Right atrium auricular region (tissue), 2 donors: ENCODE measurements at places on chromosomes 3 and 15. TPM values are rescaled to one million over a fixed set of nuclear protein-coding genes. Genes with fewer than 3 reads are reported as not detected.

DNA sequence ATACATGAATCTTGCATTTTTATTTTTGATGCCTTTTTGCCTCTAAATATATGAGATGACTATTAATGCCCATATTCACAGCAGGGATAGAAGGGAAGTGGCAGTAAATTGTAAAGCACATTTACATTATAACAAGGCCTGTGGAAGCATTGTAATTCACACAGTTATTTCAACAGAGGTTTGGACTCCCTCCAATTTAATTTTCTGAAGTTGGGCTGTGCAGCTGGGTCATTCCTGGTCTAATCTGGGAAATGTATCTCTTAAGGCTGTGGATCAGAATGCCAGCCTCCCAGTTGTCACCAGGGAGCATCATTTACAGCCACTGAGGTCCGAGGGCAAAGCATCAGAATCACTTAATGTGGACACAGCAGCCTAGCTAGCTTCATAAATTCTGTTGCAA is 434.5 kb downstream of the MFSD1 start:
- no peaks in the 10 kb centered on the region for H3K4me1 ChIP-seq
- H3K36me3 ChIP-seq, result no peaks in the 10 kb centered on the region
- no peak overlapping the region for H3K4me3 ChIP-seq
- no peak for DNase-seq
- no peak overlapping the region for H3K27ac ChIP-seq

SCAANT1 gene
- total RNA-seq, result not detected

GCNT3 gene
- not detected for total RNA-seq

GNAI2 gene
- total RNA-seq, result 127 TPM

MYZAP gene
- total RNA-seq, result 305 TPM

TRIM71 gene
- not detected for total RNA-seq

DNA sequence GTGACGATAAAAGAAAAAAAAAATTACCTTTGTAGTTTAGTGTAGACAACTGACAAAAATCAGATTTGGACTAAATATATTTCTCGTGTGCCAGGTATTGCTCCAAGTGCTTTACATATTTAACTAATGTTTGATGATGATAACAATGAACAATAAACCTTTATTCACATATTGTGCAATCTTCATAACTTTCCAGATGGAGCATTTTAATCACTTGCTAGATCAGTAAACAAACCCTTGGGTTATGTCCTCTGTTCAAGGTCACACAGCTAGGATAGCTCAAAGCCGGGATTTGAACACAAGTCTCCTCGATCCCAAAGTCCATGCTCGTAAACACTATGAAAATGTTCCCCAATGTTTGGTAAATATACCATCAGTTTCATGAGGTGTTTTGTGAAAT is 14.5 kb downstream of the NCEH1 start:
- H3K4me1 ChIP-seq, result no peaks in the 10 kb centered on the region
- H3K27me3 ChIP-seq, result no peaks in the 10 kb centered on the region
- no peak overlapping the region for H3K4me3 ChIP-seq
- no peak overlapping the region for H3K27ac ChIP-seq
- no peaks in the 10 kb centered on the region for H3K36me3 ChIP-seq
- DNase-seq, result no peak

STRA6 gene
- 0.22 TPM for total RNA-seq

KLHL40 gene
- 0.63 TPM for total RNA-seq

GRCh38 chr3:190644035-190644434 is 130.2 kb downstream of the IL1RAP start:
- no peak overlapping the region for H3K4me3 ChIP-seq
- no peak for DNase-seq
- no peaks in the 10 kb centered on the region for H3K36me3 ChIP-seq
- no peak overlapping the region for H3K27ac ChIP-seq
- H3K27me3 ChIP-seq, result no peaks in the 10 kb centered on the region

- H3K4me3 ChIP-seq, result no peak overlapping the region
- DNase-seq, result peak; percentile 66
- peak overlapping the region; percentile 58 for H3K27ac ChIP-seq
- no peaks in the 10 kb centered on the region for H3K36me3 ChIP-seq
- H3K4me1 ChIP-seq, result peaks cover 27% of the 10 kb centered on the region
Observed at GRCh38 chr3:184716622-184717398, 4.9 kb upstream of the MAGEF1 start.

CHST13 gene
- total RNA-seq, result not detected

GRCh38 chr3:195715134-195715533 is 5.6 kb upstream of the MUC20 start:
- no peak for DNase-seq
- H3K27ac ChIP-seq, result no peak overlapping the region
- H3K27me3 ChIP-seq, result no peaks in the 10 kb centered on the region
- H3K4me1 ChIP-seq, result no peaks in the 10 kb centered on the region
- peaks cover 35% of the 10 kb centered on the region for H3K36me3 ChIP-seq

- H3K27ac ChIP-seq, result no peak overlapping the region
- H3K36me3 ChIP-seq, result no peaks in the 10 kb centered on the region
- no peaks in the 10 kb centered on the region for H3K4me1 ChIP-seq
- DNase-seq, result no peak
- no peak overlapping the region for H3K4me3 ChIP-seq
Observed at GRCh38 chr15:33506781-33507296, 196.1 kb downstream of the RYR3 start.

C3orf80 gene
- 0.28 TPM for total RNA-seq

GOLGA6L7 gene
- not detected for total RNA-seq

DNA sequence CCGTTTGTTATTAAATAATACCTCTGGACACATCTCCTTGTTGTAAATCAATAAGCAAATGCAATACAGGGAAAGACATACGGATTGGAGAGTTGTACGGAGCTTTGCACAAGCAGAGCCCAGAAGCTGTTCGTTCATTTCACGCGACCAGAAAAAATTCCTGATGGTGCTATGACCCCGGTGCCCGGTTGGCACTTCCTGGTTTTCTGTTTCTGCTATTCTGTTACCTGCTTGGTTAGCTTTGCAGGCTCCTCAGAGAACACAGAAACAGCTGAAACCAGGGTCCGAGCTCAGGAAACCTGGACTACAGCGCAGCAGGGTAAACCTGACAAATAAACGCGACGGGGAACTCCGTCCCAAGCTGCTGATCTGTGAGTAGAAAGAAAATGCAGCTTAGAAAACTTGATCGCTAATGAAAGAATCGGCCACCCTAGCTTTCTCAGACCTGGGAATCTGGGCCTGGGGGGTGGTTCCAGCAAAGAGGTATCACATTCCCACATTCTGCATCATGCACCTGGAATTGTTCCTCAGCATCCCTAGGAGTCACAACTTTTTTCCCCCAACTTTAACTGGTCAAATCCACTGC is 845 bp downstream of the CNTN3 start:
- no peak for DNase-seq
- H3K36me3 ChIP-seq, result no peaks in the 10 kb centered on the region
- H3K4me1 ChIP-seq, result no peaks in the 10 kb centered on the region

GRCh38 chr3:4866866-4867265 is 112.4 kb upstream of the BHLHE40 start:
- no peaks in the 10 kb centered on the region for H3K36me3 ChIP-seq
- peak overlapping the region; percentile 59 for H3K4me3 ChIP-seq
- peak overlapping the region; percentile 97 for H3K27ac ChIP-seq
- no peaks in the 10 kb centered on the region for H3K27me3 ChIP-seq
- H3K4me1 ChIP-seq, result peaks cover 18% of the 10 kb centered on the region

- no peaks in the 10 kb centered on the region for H3K4me1 ChIP-seq
- H3K27me3 ChIP-seq, result no peaks in the 10 kb centered on the region
- no peaks in the 10 kb centered on the region for H3K36me3 ChIP-seq
- DNase-seq, result no peak
- H3K27ac ChIP-seq, result peak overlapping the region; percentile 95
Observed at GRCh38 chr15:75844629-75845335, 1.5 kb downstream of the UBE2Q2 start.

DNA sequence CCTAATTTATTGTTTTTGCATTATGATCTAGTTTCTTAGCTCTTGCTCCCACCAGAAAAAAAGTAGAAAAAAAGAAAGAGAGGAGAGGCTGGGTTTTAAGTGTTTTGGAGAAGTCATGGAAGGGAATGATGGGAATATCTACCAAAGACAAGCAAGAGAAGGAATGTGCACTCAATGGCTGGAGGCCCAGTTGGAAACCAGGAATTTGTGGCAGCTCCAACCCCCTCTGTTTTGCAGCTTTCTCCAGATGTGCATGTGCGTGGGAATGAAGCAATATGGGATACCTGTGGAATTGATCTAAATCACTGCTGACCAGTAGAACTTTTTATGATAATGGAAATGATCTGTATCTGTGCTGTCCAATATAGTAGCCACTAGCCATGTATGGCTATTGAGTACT is 27.1 kb downstream of the EIF2AK4 start:
- H3K36me3 ChIP-seq, result peaks cover 38% of the 10 kb centered on the region
- no peak overlapping the region for H3K27ac ChIP-seq
- no peaks in the 10 kb centered on the region for H3K27me3 ChIP-seq
- no peak overlapping the region for H3K4me3 ChIP-seq
- H3K4me1 ChIP-seq, result no peaks in the 10 kb centered on the region

- no peaks in the 10 kb centered on the region for H3K4me1 ChIP-seq
- H3K27ac ChIP-seq, result no peak overlapping the region
- H3K36me3 ChIP-seq, result no peaks in the 10 kb centered on the region
- H3K4me3 ChIP-seq, result no peak overlapping the region
Observed at GRCh38 chr15:79185199-79185598, 94.6 kb upstream of the RASGRF1 start.

DNA sequence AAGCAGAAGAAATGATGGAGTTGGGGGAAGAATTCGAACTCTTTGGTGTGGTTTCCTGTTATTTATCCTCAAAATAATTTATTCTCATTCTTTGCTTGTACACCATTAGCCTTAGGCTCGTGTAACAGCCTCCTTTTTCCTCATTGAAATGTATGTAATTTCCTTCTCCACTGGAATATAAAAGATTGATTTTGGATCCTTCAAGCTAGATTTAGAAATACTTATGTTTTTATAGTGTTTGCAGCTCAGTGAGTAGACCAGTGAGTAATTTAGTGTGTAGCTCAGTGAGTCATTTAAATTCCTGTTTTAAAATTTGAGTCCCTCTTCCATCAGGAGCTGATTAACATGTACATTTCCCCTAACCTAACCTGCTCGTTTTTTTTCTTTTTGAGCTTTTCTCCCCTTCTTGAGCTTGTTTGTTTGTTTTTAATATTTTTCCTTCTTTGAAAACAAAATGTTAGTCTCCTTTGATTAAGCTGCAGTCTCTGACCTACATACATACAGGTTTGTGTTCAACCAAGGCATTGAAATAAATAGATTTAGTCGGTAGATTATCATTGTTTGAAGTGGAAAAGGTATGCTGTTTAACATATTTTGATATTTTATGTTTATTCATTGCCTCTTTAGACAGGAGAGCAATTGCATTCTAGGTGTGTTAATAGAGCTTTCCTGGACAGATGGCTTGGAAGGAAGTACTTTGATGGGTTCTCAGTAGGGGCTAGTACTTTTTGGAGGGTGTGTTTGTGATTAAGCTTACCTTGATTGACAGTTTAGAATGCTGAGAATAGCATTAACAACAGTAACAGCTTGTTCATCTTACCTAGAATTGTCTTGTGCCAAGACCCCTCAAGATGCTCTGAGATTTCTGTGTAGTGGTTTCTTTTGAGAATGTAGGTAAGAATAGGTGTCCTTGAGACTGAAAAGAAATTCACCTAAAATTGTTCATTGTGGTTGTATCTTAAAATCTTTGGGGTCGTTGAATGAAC is 5.9 kb downstream of the USP3 start:
- H3K27me3 ChIP-seq, result no peaks in the 10 kb centered on the region
- no peaks in the 10 kb centered on the region for H3K4me1 ChIP-seq
- H3K36me3 ChIP-seq, result no peaks in the 10 kb centered on the region
- no peak overlapping the region for H3K4me3 ChIP-seq
